ENCODE measurements at places on chromosomes 2 and 18.

GRCh38 chr18:46275370-46275769 is 171.2 kb downstream of the HAUS1 start:
- no peak for DNase-seq

DNA sequence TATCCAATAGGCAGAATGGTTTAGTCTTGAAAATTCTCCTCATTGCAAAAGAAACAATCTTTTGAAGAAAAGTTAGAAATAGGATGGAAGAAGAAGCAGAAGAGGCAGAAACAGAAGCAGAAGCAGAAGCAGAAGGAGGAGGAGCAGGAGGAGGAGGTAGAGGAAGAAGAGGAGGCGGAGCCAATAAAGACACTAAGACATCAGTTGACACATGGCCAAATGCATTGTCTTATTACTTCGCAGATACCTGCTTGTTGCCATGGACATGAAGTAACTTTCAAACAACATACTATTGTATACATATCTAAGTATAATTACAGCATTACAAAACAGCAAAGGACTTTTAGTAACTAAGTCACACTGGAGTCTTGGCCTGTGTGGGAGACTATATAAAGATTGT is 606.3 kb downstream of the METTL4 start:
- no peak for DNase-seq

DNA sequence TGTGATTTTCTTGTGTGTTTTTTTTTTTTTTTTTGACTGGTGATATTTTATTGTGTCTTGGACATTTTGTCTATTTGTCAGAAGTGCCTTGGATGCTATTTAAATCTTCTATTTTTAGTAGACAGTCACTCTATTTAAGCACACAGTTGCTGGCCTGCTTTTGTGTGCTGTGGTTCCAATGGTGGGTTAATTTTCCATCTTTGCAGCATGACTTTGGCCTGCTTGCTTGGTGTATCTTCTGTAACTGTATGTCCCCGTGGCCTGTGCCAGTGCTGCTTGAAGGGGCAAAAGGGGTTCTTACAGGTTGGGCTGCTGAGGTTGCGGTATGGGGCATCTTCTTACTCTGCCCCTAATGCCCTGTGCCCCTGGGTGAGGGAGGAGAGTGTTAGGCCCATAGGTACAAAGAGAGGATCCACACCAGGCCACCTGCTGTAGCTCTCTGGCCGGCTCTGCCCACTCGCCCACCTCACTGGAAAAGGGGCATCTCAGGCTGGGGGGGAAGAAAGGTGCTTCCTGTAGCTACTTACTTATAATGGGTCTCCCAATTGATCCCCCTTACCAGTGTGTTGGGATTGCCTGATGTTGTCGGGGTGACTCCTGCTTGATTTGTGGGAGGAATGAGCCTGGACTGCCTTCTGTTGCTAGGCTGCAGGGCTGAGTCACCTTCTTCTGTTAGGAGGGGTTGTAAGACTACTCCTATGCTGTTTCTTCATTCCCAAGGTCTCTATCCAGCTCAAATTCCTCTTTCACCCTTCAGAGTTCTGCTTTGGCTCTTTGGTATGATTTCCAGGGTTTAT is 490.0 kb upstream of the HS6ST1 start:
- DNase-seq: no peak

GRCh38 chr2:114940785-114941458 is 498.5 kb downstream of the DPP10 start:
- DNase-seq: no peak

GRCh38 chr2:12754643-12755042 is 37.9 kb downstream of the TRIB2 start:
- DNase-seq: no peak

GRCh38 chr2:25230198-25230947 is 62.0 kb upstream of the POMC start:
- no peak for DNase-seq

- DNase-seq: no peak
Observed at GRCh38 chr2:23280401-23280800, 104.6 kb upstream of the KLHL29 start.

DNA sequence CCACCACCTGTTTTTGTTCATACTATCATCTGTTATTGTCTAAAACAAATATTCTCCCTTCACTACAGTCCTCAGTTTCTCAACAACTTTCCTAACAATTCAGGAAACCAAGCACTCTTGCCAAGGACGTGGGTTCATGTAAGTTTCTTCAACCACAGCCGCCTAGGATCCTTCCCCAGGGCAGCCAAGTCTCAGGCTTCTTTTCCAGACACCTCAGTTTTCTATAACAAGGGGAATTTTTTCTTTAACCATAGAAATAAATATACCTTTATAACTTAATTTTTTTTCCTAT is 39.4 kb upstream of the AGPS start:
- DNase-seq: no peak

DNA sequence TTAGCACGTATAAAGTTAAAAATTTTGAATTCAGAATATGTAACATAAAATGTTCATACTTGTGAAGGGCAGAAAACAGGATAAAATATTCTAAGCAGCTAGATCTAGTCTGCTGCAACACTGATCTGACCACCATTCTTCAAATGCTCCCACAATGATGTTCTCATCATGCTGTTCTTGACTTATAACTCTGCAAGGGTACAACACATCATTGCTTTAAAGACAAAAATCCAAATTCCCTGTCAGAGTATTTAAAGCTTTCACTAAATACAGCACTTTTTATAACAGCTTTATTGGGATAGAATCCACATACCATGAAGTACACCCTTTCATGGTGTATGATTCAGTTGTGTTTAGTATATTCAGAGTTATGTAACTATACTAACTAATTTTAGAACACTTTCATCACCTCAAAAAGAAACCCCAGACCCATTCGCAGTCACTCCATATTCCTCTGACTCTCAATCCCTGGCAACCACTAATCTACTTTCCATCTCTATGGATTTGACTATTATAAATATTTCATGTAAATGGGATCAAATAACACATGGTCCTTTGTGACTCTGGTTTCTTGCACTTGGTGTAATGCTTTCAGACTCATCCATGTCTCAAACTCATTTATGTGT is 56.4 kb downstream of the MAP4K3 start:
- DNase-seq: no peak

DNA sequence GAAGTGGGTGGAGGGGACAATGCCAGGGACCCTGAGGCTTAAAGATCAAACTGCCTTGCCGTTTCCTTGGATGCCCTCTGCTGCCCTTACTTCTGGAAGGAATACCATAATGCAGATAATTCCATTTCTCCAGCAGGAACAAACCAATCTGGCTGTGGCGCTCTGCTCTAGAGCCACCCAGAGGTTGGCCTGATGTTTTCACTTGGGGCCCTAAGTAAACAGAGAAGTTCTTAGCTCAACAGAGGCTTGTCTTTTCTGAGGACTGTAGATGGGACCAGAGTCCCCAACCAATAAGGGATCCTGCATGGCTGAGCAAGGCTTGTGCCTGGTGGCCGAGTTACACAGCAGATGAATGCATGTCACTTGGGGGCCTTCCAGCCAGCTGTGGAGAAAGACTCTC is 230.2 kb downstream of the ZBTB7C start:
- no peak for DNase-seq

GRCh38 chr2:28378679-28379584 is 13.7 kb upstream of the FOSL2 start:
- DNase-seq: no peak

DNA sequence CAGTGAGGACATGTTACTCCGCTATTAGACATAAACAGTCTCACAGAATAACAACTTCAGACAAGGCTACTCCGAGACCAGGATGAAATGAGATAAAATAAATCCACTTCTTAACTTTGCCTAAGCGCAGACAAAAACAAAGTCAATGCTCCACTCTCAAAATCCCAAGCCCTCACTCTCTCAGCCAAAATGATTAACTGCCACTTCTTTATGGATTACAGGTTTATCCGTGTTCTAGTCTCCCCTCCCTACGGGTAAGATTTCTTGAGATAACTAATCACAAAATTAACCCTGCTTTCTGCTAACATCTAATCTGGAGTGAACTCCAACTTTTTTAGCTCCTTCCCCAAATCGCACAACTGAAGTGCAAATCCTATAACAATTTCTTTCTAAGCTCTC is 1.1 kb upstream of the CRYGC start:
- DNase-seq: no peak

DNA sequence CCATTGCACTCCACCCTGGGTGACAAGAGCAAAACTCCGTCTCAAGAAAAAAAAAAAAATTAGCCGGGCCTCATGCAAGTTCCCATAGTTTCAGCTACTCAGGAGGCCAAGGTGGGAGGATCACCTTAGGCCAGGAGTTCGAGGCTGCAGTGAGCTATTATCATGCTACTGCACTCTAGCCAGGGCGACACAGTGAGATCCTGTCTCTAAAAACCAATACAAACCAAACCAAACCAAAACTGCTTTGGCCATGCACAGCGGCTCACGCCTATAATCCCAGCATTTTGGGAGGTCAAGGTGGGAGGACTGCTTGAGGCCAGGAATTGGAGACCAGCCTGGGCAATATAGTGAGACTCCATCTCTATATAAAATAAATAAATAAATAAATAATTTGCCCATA is 19.1 kb downstream of the NIFK start:
- DNase-seq: no peak

All from germinal center (tissue), 1 donor.